Nucleus accumbens (tissue), 56 donors: ENCODE measurements at places on chromosomes 16 and 17.

DNA sequence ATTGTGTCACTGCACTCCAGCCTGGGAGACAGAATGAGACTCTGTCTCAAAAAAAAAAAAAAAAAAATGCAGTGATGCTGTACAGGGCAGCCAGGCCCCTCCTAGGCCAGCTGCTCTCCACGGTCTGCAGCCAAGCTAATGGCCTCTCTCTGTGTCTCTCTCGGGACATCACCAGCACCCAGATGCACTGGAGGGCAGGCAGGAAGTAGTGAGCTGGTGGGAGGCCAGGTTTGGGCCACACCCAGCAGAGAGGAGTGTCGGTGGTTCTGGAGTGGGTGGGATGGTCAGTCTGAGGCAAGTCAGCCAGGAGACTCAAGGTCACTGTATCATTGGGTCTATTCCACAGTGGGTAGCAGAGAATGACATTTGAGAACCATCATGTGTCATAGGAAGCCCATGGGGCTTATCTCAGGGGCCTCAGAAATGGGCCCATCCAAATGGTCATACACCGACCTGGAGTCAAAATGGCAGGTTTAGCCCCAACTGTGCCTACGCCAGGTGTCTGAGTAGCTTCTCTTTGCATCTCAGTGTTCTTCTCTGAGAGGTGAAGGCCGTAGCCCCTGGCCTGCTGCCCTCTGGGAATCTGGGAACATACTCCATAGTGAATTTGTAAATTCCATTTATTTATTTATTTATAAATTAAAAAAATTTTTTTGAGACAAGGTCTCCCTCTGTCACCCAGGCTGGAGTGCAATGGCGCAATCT is 22.7 kb downstream of the WNT9B start:
- no peak for DNase-seq

DNA sequence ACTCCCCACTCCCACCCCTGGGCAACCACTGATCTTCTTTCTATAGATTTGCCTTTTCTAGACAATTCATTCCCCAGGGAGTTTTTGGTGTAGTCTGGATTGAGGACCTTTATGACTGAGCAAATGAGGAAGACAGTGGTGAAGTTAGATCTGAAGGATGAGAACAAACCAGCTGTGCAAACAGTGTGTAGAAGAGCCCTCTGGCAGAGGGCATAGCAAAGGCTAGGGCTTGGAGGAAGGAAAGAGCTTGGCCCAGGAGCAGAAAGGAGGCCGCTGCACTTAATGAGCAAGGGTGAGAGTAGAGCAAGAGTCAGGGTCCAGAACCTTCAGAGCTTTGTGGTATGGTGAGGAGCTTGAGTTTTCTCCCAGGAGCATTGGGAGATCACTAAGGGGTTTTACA is 352.7 kb downstream of the CA10 start:
- DNase-seq, result no peak

- no peak for DNase-seq
Observed at GRCh38 chr16:31268891-31269290, 9.1 kb downstream of the ITGAM start.

DNA sequence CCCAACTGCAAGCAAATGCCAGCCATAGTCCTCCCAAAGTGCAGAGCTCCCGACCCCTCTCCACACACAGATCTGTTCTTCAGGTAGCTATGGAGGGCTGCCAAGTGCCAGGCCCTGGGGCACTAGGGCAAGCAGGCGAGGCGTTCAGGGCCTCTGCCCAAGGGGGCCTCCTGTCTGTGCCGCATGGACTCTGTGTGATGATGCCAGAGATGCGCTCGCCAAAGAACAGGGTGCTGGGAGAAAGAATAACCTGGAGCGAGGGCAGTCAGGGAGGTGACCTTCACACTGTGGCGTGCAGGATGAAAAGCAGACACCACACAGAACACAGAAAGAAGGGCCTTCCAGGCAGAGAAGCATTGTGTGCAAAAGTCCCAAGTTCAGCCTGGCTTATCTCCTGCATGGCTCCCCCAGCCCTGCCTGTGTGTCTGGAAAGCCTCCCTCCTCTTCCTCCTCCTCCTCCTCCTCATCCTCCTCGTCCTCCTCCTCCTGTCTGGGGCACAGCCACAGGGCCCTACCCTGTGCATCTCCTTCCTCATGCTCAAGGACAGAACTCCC is 44.2 kb downstream of the PEMT start:
- DNase-seq, result no peak

- no peak for DNase-seq
Observed at GRCh38 chr17:13952009-13952750, 117.1 kb upstream of the COX10 start.

DNA sequence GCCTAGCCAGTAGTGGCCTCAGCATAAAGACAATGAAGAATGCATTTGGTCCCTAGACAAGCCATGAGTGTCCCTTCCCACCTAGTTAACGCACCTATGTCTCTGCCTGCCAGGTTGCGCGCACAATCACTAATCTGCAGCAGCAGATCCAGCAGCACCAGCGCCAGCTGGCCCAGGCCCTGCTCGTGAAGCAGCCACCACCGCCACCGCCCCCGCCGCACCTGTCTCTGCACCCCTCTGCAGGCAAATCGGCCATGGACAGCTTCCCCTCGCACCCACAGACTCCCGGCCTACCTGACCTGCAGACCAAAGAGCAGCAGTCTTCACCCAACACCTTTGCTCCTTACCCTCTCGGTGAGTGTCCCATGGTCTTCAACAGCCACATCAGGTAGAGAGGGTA is 41.8 kb downstream of the TMC6 start:
- DNase-seq, result no peak

DNA sequence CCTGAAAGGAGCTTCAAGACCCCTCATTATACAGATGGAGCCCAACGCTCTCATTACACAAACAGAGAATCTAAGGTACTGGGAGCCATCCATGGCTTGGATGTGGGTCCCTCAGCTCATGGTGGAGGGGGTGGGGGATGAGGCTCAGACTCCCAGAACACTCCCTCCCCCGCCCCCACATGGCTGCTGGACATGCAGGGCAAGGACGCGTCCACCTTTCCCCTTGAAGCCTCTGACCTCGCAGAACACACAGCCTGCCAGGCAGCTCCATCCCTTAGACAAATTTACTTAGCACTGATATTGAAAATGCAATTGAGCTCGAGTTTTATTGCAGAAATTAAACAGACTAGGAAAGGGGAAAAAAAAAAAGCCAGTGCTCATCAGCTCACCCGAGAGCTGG is 203.9 kb downstream of the ZNF423 start:
- DNase-seq, result no peak

DNA sequence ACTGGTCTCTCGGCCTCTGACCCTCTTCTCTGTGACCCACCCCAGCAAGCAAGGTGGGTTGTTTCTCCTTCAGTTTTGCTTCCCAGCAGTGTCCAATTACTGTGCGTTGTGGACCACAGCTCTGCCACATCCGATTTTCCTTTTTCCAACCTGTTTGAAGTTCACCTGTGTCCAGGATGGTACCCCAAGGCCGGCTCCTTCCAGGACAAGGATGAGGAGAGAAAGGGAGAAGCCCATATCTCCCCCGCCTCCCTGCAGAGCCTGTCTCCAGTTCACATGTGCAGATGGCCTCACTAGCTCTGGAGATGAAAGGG is 13.5 kb downstream of the NMRAL1 start:
- no peak for DNase-seq

GRCh38 chr17:50832267-50832863 is 3.0 kb upstream of the WFIKKN2 start:
- no peak for DNase-seq

DNA sequence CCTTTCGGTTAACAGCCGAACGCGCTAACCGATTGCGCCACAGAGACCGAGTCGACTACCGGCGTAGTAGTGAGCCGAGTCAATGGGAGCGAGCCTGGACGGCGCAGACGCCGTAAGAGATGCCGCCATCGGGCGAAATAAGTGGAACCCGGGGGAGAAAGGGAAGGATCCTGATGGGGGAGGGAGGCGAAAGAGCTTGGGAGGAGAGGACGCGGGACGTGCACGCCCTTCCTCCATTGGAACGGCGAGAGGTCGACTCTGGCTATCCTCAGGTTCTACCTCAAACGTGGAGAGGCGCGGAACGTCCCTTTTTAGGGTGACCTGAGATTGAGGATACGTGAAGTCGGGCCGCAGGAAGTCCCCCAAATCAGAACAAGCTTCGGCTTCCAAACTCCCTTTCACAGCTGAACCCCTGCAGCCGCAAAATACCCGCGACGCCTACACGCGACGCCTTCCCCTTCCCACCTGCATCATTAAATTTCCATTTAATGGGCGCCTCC is 683 bp upstream of the PSMB3 start:
- DNase-seq, result peak; percentile 83

- no peak for DNase-seq
Observed at GRCh38 chr16:78980825-78981224, 619.7 kb downstream of the MAF start.

- no peak for DNase-seq
Observed at GRCh38 chr16:53768167-53768566, 64.2 kb downstream of the FTO start.

DNA sequence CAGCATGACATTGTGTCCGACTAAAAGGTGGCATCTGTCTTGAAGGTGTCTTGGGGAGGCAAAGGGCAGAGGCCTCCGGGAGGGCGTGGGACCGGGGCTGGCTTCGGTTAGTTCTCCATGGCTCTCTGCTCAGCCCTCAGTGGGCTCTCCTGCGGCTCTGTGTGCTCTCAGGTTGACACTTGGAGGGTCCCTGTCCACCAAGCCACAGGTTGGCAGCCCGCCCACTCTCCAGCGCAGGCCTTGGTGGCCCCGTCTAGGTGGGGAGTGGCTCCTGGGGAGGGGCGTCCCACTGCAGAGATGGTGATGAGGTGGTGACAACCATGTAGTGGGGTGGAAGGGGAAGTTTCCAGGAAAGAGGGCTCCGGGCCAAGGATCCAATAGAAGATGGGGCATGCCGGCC is 31.6 kb downstream of the ADGRG5 start:
- DNase-seq, result no peak

DNA sequence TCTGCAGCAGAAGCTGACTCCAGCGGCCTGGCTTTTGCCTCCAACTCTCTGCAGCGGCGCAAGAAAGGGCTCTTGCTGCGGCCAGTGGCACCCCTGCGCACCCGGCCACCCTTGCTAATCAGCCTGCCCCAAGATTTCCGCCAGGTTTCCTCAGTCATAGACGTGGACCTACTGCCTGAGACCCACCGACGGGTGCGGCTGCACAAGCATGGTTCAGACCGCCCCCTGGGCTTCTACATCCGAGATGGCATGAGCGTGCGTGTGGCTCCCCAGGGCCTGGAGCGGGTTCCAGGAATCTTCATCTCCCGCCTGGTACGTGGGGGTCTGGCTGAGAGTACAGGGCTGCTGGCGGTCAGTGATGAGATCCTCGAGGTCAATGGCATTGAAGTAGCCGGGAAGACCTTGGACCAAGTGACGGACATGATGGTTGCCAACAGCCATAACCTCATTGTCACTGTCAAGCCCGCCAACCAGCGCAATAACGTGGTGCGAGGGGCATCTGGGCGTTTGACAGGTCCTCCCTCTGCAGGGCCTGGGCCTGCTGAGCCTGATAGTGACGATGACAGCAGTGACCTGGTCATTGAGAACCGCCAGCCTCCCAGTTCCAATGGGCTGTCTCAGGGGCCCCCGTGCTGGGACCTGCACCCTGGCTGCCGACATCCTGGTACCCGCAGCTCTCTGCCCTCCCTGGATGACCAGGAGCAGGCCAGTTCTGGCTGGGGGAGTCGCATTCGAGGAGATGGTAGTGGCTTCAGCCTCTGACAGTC is 1.3 kb downstream of the PARD6A start:
- DNase-seq, result no peak

DNA sequence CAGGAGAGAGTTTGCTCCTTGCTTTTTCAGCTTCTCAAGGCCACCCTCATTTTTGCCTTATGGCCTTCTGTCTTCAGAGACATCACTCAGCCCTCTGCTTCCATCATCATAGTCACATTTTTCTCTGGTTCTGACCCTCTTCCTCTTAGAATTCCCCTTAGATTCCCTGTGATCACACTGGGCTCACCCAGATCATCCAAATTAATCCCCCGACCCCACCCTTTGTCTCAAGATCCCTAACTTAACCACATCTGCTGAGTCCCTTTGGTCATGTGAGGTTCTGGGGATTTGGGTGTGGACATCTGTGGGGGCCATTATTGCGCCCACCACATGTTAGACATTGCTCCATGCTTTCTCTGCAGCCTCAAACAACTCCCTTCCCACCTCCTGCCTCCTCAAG is 323.4 kb downstream of the CPPED1 start:
- no peak for DNase-seq

- DNase-seq, result no peak
Observed at GRCh38 chr16:83110269-83110668, 483.5 kb downstream of the CDH13 start.

- DNase-seq, result no peak
Observed at GRCh38 chr17:68832109-68832802, 122.9 kb downstream of the ABCA8 start.

- no peak for DNase-seq
Observed at GRCh38 chr17:9185142-9185541, 163.8 kb downstream of the NTN1 start.

- DNase-seq, result no peak
Observed at GRCh38 chr17:63626551-63627180, 4.4 kb downstream of the MAP3K3 start.

DNA sequence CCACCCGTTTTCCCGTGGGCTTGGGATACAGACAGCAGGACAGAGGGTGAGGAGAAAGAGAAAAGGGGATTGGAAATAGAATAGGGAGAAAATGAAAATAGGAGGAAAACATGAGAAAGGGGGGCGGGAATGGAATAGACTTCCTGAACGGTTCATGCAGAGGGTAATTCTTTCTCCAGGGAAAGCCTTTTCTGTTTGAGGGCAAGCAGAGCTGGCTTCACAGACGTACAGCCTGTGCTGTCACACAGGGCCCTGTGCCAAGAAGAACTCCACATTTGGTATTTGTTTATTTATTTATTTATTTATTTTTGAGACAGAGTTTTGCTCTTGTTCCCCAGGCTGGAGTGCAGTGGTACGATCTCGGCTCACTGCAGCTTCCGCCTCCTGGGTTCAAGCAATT is 12.0 kb downstream of the MILR1 start:
- no peak for DNase-seq

DNA sequence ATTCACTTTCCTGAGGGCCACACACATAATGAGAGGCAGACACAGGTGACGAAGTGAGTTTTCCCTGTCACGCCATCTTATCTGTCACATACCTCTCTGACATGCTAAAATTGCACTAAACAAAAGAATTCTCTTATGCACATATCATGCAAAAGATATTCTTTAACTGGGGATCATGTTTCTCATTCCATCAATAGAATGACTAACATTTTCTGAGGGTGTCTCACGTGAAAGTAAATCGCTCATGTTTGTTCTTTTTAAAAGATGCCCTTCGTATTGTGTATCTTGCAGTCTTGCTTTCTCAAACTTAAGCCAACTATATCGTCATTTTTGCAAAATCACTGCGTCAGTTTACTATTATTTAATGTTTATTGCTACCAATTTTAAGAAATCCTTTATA is 306.4 kb downstream of the WWOX start:
- DNase-seq, result no peak

GRCh38 chr17:57296231-57296630 is 39.9 kb downstream of the MSI2 start:
- no peak for DNase-seq
